Spinal cord (tissue), 10 donors: ENCODE measurements at places on chromosomes 3 and 15. TPM values are rescaled to one million over a fixed set of nuclear protein-coding genes. Genes with fewer than 3 reads are reported as not detected.

Gene LSMEM2
- not detected for total RNA-seq

Gene LRRC31
- total RNA-seq: 0.50 TPM

Gene PPIP5K1
- 25.7 TPM for total RNA-seq

Gene UBP1
- total RNA-seq: 36.8 TPM

Gene GPR87
- total RNA-seq: not detected

Gene GADL1
- total RNA-seq: 0.61 TPM

Gene TTLL13
- total RNA-seq: 0.30 TPM

DNA sequence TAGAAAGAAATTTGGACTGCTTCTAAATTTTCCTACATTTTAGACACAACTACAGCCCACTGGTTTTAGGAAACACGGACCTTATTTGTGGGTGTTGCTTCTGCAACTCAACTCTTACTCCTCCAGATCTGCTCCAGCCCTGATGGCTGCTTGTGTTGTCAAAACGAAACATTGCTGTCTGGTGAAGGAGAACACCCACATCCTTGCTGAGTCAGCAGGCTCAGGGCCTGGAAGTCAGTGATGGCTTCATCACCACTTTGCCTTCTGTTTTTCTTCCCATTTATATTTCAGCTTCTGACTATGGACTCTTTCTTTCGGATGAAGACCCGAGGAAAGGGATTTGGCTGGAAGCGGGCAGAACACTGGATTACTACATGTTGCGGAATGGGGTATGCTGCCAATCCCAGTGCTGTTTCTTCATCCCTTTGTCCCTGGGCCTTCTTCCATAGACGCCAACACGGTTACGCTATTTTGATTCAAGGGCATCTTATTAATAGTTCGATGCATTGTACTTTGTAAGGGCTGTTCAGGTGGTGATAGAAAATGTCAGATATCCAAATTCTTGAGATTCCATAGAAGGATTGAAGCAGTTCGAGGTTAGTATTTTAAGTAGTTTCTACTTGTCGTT, 392.6 kb upstream of the TPM1 start:
- no peak for DNase-seq

DNA sequence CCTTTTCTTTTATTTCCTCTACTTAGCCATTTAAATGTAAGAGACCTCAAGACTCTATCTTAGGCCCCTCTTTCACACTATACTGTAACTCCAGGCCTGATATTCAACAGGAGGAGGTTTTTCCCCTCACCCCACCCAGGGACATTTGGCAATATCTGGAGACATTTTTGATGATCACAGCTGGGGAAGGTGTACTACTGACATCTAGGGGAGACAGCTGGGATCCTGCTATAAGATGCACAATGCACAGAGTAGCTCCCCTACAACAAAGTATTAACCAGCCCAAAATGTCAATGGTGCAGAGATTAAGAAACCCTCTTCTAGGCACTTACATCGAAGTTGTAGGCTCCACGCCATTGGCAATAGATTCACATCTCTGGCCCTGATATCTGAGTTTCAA, 517.5 kb upstream of the UBE2E2 start:
- no peak for DNase-seq

DNA sequence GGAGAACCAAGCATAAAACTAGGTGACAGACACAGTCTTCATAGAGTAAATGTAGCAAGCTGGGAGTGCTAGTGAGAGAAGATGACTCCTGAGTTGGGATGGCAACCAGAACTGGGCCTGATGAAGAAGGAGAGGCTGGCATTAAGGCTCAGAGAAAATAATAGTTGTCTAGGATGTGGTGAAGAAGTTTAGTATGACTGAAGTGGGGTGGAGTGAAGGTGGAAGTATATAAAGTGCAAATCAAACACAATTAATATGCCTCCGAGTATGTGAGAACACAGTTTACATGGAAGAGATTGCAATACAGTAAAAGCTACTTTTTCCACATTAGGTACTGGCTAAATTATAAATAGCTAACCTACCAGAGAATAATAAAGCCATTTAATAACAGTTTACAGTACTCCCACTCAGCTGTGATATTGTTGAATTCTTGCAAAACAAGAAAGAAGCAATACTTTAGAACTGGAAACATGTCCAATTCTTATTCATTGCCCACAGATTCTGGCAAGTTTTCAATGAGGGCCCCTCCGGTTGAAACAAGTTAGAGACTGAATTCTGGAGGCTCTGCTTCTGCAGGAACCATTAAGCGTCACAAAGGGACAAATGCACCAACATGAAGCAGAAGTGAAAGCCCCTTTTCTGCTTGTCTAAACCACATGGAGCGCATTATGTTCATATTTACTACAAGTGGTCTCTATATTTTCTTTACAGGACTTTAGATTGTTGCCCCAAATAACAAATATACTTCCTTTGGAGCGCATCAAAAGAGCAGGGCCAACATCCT, 243.7 kb downstream of the SLC9A9 start:
- DNase-seq: no peak

DNA sequence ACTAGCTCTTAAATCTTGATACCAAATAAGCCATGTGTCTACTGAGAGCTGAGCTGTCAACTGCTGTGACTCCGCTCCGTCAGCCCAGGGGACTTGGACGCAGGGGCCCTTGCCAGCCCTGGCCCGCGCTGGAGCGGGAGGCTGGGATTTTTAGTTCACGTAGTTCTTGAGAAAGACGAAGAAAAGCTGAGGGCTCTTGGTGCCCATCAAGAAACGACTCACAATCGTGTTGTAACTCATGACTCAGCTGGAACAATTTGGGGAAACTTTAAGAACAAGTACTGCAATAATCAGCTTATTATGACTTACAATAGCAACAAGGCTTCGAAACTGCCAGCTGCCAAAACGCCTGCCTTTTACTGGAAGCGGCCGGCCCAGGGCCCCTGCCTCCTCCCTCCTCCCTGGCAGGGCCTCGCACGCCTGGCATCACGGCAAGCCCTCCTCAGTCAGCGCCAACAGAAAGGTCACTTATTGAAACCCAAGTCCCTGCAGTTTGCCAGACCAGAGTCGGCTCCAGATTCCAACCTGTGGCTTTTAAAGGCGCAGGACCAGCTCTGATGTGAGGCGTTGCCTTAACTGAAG, 60.3 kb downstream of the RGMA start:
- peak; percentile 88 for DNase-seq

- peak; percentile 61 for DNase-seq
These were observed 23.9 kb upstream of the LOXL1 start for GRCh38 chr15:73902121-73903020.

GRCh38 chr3:133956982-133957381, 61.3 kb upstream of the RAB6B start:
- DNase-seq: no peak

GRCh38 chr3:27454461-27454860, 29.7 kb downstream of the SLC4A7 start:
- DNase-seq: no peak

GRCh38 chr3:61117045-61117898, 134.0 kb downstream of the FHIT start:
- DNase-seq: no peak

DNA sequence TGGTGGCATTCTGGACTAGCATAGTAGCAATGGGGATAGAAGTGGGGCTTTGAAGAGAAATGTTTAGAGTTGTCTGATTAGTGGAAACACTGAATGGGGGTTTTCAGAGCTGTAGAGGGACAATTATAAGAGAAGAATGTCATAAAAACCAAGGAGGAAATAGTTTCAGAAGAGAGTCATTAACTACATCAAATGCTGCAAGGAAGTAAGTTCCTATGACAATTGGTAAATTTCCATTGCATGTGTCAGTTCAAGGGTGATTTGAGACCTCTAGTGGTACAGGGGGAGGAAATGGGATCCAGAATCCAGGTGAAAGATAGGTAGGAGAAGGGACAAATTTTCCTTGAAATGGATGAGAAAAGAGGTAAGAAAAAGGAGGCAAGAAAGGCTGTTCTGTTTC, 68.3 kb upstream of the TBC1D5 start:
- no peak for DNase-seq

DNA sequence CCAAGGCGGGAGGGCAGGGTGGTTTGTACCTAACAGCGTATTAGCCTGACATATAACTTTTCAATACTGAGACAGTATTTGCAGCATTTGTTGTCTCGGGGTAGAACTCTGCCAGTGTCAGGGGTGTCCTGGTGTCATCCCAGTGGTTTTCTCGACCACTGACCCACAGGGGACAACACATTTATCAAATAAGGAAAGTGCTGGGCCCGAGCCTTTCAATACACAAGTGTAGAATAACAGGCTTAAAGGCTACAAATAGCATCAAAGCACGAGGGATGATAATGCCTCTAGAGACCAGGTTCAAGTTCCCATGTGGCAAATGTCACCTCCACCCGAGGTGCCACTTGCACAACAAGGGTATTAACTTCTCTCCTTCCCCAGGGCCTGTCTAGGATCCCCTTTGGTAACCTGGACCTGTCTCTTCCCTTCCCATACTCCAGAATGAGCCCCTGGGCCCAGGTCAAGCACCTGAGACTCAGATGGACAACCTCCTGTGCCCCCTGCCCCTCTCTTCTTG, 9.5 kb upstream of the SLC6A6 start:
- DNase-seq: no peak

- no peak for DNase-seq
These were observed 1037.0 kb upstream of the CFAP20DC start for GRCh38 chr3:60086811-60087210.

DNA sequence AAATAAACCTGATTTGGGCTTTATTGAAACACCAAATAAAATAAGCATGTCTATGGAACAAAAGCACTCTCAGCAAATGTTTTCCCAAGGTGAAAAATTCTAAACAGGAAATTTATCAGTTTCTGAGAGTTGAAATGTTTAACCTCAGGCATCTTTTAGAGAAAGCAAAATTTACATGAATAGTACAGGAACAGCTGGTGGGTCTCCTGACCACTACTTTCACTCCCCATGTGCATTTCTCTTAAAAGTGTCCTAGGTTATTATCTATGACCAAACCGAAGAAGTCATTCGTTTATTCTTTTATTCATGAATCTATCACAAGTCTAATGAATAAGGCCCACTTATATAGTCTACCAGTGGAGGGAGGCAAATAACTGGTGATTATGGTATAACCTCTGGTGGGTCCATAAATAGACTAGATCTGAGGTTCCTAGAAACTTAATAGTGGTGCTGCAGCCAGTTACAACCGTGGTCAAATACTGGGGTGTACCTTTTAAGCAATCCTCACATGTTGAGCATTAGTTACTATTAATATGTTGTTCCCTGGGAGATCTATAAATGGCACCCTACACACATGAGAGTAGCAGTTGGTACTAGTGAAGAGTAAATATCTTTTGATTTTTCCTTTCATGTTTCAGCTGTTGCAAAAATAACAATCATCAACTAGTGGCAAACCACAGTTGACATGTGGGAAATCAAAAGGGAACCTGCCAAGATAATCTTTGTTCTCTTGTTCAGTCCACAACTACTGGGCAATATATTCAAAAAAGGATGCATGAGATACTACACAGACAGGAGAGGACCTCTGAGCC, 169.3 kb upstream of the STAC start:
- no peak for DNase-seq

DNA sequence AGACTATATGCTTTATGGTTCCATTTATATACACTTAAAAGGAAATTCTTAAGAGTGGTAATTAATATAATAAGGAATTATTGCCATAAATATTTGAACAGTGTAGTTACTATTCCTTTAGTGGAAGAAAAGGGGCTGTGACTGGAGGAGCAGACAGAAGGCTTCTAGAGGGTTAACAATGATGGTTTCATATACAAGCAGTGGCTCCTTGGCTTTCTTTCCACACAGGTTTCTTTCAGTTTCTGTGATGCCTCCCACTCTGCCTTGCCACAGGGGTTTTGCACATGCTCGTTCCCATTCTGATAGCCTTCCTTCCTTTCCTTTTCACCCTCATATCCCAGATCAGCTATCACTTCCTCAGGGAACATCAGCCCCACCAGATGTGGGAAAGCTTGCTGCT, 108.8 kb upstream of the LYSMD4 start:
- DNase-seq: no peak

GRCh38 chr3:54427501-54427900, 305.1 kb downstream of the CACNA2D3 start:
- DNase-seq: no peak

DNA sequence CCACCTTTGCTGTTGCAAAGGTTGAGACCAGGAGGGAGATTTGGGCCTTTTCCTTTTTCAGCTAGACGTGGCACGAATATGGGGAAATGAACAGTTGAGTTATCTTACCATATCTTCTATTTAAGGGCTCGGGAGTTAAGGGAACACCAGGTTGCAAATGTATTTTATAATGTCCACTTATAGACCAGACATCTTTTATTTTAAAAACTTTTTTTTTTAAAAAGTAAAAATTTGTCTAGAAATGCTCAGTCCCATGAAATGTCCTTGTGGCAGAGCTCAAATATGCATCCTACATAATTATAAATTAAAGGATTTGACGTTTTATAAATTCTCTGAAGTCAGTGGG, 103.6 kb upstream of the VEPH1 start:
- DNase-seq: no peak

GRCh38 chr3:181176601-181177000, 187.1 kb upstream of the DNAJC19 start:
- peak; percentile 74 for DNase-seq

GRCh38 chr15:74954515-74954914, 2.1 kb downstream of the RPP25 start:
- DNase-seq: no peak

- DNase-seq: no peak
These were observed 68.2 kb downstream of the RYR3 start for GRCh38 chr15:33378866-33379480.

- peak; percentile 38 for DNase-seq
These were observed 278.8 kb downstream of the FOXP1 start for GRCh38 chr3:71304684-71305083.
